ENCODE measurements at places on chromosomes 7 and 10. TPM values are rescaled to one million over a fixed set of nuclear protein-coding genes. Genes with fewer than 3 reads are reported as not detected.

DNA sequence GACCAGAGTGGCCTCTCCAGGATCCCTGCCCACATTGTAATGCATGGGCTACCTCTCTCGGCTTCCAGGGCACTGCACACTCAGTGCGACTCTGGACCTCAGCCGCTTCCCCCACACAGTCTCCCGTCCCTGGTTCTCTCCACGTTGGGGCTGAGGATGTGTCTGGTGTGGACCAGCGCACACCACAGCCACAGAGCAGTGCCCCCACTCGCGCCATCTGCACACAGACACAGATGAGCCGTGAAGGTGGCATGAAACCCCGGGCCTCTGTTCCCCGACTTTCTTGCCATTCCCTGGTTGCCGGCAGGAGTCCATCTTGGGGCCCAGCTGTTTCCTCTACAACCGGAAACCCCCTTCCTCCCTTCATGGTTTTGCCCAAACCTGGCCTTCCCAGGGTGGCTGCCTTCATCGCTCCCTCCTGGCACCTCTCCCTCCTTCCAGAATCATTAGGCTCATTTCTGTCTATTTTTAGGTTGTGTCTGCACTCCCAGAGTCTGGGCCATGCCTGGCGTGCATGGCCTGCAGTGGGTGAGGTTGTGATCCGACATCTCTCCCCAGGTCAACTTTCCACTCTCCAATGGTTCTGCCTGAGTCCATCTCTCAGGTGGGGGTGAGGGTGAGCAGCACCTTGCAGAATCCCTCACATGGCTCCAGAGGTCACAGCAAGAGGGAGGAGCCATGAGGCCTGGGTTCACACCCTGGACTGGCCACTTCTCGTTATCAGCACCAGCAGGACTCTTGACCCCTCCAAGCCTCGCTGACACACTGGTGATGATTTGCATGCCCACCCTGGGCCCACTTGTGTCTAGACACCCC, 10.1 kb downstream of the RASGEF1A start:
- DNase-seq = no peak

The ZNF488 gene
- not detected for total RNA-seq

DNA sequence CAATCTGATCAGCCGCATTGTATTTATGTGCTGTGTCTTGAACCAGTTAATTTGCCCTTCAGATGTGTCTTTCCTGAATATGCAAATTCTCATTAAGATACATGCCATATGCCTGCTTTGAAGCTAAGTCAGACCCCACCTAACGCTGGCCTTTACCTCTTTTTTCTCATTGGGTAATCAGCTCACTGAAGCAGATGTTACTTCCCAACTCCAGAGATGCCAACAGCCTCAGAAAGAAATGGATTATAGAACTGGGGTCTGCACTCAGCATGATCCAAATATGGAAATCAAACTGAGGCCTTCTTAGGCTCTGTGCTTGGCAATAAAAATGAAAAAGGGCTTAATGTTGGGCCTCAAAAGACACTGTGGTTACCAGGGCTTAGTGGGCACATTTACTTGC, 113.9 kb downstream of the FZD1 start:
- DNase-seq = no peak

The RSPH10B2 gene
- total RNA-seq = not detected

DNA sequence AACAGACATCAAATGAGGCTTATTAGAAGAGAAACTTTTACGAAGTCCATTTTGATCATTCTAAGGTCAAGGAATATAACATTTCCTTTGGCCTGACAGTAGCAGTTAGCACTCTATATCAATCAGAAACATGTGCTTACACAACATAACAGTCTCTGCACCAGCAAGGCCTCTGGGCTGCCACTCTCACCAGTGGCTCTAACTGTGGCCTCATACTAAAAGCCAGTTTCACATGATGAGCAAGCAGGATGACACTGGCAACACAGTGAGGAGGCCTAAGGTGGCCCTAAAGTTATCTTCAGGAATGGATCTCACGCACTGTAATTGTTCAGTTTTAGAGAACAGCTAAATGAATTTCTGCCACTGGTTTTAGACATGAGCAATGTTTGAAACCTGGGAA, 126.8 kb downstream of the COBL start:
- no peak for DNase-seq

DNA sequence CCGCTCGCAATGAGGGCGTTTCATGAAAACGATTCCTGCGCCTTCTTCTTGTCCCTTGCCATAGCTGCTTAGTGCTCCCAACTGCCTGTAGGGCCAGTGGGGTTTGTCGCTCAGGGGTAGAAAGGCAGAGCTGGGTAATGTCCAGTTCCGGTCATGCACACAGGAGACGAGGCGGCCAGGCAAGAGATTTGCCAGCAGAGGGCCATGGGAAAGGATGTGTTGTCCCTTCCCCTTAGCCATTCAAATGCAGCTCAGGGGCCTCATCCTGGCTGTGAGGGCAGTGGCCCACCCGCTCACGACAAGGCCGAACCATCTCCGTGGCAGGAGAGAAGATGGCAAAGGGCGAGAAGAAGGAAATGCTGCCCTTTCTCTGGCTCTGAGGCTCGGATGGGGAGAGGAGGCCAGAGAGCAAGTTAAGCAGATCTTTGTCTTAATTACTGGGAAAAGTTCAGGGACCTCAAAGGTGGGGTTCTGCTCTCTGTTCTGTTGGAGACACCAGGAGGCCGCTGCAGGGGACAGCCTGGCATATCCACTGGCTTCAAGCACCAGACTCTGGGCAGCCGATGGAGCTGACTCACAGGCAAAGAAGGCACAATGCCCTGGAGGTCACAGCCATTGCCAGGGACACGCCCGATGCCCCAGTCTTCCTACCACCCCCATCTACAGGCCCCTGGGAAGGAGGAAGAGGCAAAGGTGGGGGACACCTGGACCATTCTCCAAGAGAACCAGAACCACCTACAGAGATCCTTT, 534.8 kb upstream of the MGMT start:
- DNase-seq = no peak

GRCh38 chr7:69703099-69703498, 104.8 kb downstream of the AUTS2 start:
- DNase-seq = no peak

DNA sequence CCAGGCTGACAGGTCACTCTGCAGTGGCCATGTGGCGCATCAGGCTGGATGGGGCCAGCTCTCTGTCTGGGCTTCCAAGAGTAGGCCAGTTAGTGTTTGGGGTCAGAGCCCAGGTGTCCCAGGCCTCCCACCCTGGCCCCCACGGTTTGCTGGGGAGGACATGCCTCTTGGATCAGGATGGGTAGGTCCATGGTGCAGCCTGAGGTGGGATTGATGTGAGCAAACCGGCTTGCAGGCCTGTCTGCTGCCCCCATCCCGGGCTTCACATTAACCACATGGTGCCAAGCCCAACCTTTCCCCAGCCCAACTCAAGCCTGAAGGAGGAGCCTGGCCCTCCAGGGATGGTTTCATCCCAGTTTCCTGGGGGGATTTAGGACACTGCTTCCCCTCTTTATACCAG, 39.2 kb downstream of the LDB3 start:
- DNase-seq = no peak

- no peak for DNase-seq
Measured at GRCh38 chr7:84477786-84478478, 283.3 kb upstream of the SEMA3A start.

- DNase-seq = no peak
Measured at GRCh38 chr7:48376263-48376662, 205.0 kb downstream of the ABCA13 start.

The TMEM270 gene
- not detected for total RNA-seq

DNA sequence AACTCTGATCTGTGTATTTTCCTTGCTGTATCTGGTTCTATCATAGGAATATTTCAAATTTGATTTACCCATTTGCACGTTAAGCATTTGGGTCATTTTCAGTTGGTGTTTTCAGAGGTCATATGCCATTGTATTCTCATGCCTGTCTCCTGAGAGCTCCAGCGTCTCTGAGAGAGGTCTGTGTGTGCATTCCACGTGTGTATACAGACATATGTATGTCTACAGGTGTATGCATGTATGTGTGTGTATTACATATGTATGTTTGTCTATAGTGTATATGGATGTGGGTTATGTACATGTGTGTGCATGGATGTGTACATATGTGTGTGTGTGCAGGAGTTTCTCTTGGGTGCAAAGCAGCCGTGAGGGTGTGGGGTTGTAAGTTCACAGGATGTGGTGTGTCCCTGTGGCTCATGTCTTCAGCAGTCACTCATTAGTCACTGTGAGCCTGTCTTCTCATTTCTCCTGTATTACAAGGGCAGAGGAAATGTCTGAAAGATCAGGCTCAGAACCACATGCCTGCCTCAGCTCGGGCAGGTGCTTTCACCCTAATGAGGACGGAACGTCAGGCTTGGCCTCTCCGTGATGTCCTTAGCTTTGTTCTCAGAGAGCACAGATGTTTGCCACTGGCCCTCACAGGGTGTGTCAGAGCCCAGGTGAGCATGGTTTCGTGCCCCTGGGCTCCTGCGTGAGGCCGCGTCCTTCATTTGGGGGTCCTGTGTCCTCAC, 101.6 kb downstream of the NKX6-2 start:
- peak; percentile 46 for DNase-seq

The EBLN1 gene
- not detected for total RNA-seq

The GHRHR gene
- total RNA-seq = not detected

The AKR1C8 gene
- not detected for total RNA-seq

DNA sequence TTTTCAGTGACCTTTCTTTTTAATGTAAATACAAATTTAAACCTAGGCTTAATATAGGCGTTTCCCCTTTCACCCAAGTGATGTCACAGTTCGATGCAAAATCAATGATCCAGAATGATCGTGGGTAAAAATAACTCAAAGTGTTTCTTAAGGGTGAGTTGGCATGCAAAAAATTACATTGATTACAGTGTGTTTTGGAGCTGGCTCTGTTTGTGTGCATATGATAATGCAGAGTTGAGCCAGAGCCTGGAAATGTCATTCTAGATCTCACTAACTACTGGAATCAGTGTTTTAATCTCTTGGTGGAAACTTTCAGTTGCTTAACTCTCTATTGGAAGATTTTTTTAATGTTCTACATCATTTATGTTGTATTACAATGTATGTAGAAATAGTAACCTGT, 72.5 kb upstream of the MXI1 start:
- no peak for DNase-seq

GRCh38 chr7:86904949-86905834, 154.3 kb downstream of the ELAPOR2 start:
- DNase-seq = peak; percentile 57

The OPTN gene
- 50.6 TPM for total RNA-seq

The ELMO1 gene
- not detected for total RNA-seq

The ATG9B gene
- not detected for total RNA-seq

DNA sequence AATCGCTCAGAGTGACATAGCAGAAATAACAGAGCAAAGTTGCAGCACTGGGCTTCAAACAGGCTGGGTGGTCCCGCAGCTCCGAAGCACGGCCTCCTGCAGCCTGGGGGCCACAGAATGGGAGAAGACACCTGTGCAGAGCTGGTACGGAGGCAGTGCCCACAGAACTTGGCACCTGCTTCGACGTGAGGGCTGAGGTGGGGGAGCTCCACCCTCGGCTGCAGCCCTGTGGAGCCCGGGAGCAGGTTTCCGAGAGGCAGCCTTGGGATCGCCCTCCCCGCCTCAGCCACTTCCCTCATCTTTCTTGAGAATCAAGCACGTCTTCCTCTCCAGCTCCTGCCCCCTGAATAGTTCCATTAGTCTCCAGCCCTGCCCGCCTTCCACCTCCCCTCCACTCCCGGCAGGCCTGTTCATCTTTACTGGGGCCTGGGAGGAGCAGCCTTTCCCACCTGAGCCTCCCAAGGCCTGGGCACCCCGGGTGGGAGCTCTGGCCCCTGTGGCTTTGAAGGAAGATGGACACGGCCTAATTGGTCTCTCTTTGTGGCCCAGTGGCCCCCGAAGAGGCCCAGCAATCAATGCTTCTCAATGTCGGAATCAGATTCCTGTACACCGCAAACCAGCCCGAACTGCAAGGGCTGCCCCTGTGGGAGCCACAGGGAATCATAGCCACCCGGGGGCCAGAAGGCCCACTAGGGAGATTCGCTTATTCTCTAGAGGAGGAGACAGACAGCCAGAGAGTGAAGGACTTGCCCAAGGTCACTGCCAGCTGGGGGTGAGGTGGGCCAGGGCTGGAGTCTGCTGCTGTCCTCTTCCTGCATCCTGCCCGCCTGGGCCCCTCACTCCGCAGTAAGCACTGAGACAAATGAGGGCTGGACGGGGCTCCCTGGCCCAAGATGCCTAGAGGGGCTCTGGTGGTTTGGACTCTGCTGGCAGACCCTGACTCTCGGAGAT, 17.0 kb upstream of the PCBD1 start:
- DNase-seq = no peak

DNA sequence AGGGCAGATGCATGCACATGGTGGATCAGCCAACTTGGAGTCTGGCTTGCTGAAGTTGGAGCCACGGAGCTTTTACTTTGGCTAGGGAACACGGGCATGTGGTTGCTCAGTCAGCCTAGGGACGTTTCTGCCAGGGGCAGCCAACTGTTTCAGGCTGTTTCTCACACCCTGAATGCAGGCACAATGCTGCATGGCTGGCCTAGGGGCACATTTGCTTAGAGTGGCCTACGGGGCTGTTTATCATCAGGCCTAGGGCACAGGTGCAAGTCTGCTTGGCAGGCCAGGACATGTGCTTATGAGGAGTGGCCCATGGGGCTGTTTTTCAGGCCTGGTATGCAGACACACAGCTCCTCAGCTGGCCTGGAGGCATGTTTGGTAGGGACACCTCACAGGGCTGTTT, 107.4 kb downstream of the GSAP start:
- DNase-seq = no peak

GRCh38 chr7:152887778-152888177, 128.2 kb downstream of the ACTR3B start:
- no peak for DNase-seq

GRCh38 chr10:46326066-46326465, 39.3 kb downstream of the ANTXRL start:
- peak; percentile 28 for DNase-seq

DNA sequence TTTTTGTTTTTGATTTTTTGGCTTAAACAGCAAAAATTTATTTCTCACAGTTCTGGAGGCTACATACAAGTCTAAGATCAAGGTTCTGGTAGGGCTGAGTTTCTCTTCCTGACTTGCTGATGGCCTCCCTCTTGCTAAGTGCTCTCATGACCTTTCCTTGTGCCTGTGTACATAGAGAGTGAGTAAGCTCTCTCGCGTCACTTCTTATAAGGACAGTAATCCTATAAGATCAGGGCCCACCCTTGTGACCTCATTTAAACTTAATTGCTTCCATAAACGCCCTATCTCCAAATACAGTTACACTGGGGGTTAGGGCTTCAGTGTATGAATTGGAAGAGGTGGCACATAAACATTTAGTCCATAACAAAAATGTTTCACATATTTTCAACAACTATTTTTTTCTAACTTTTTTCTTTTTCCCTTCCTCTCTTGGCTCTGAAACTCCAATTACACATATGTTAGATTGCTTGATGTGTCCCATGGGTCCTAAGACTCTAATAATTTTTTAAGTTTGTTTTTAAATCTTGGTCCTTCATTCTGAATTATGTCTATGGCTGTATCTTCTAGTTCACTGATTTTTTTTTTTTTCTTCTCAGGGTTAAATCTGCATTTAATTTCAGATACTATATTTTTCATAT, 149.8 kb downstream of the HBP1 start:
- DNase-seq = peak; percentile 2

The PLXNA4 gene
- 0.89 TPM for total RNA-seq

GRCh38 chr10:70879207-70879606, 9.2 kb downstream of the PCBD1 start:
- peak; percentile 39 for DNase-seq

Measured in GM23248 (cell line).